ENCODE measurements at places on chromosomes 11 and 22. TPM values are rescaled to one million over a fixed set of nuclear protein-coding genes. Genes with fewer than 3 reads are reported as not detected.

Gene YPEL4
- total RNA-seq = 1.8 TPM

Gene TEX12
- 0.32 TPM for total RNA-seq

GRCh38 chr11:44608651-44608990, 43.2 kb downstream of the CD82 start:
- peaks cover 50% of the 10 kb centered on the region for H3K4me1 ChIP-seq
- no peaks in the 10 kb centered on the region for H3K27me3 ChIP-seq
- peaks cover 6% of the 10 kb centered on the region for H3K36me3 ChIP-seq
- H3K4me3 ChIP-seq = peak overlapping the region; percentile 71
- DNase-seq = no peak

DNA sequence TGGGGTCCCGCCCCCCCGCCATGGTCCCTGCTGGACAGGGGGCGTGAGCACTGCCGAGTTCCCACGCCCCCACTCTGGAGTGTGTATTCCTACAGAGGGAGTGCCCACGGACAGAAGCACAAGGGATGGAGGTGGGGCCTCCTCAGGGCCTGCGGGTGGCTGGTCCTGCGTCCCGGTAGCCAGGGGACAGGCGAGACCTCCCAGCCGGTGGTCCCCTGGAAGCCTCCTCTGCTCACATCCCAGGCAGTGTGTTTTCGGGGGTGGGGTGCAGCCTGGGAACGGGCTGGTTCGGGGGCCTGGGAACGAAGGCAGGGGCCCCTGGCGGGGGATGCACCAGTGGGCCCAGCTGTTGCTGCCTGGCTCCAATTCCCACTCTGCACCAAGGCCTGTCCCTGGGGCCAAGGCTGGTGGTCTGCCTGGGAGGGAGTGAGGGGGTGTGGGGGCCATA, 16.1 kb downstream of the GP1BB start:
- H3K4me3 ChIP-seq = no peak overlapping the region
- H3K36me3 ChIP-seq = no peaks in the 10 kb centered on the region
- no peak for DNase-seq
- H3K27ac ChIP-seq = no peak overlapping the region

- no peaks in the 10 kb centered on the region for H3K4me1 ChIP-seq
- no peak overlapping the region for H3K27ac ChIP-seq
- no peak overlapping the region for H3K4me3 ChIP-seq
- no peaks in the 10 kb centered on the region for H3K36me3 ChIP-seq
- no peaks in the 10 kb centered on the region for H3K27me3 ChIP-seq
- DNase-seq = no peak
These were observed 471.5 kb upstream of the API5 start for GRCh38 chr11:42840176-42840829.

DNA sequence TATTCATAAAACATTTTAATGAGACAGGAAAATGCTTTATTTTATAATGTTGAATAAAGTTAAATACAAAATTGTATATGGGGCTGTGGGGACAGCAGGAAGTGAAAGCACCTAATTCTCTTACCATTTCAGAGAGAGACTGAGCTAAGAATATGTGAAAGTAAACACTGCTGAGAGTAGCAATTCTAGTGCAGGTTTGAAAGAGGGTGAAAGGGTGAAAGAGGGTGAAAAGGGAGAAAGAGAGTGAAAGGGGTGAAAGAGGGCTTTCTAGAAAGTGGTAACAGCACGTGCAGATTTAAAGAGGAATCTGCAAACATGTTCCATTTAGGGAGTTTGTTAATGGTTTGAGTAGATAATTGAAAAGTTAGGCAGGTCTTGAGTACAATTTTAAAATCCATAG, 652.0 kb upstream of the CCDC90B start:
- no peaks in the 10 kb centered on the region for H3K27me3 ChIP-seq
- H3K27ac ChIP-seq = no peak overlapping the region
- DNase-seq = no peak
- H3K4me3 ChIP-seq = no peak overlapping the region
- no peaks in the 10 kb centered on the region for H3K36me3 ChIP-seq

DNA sequence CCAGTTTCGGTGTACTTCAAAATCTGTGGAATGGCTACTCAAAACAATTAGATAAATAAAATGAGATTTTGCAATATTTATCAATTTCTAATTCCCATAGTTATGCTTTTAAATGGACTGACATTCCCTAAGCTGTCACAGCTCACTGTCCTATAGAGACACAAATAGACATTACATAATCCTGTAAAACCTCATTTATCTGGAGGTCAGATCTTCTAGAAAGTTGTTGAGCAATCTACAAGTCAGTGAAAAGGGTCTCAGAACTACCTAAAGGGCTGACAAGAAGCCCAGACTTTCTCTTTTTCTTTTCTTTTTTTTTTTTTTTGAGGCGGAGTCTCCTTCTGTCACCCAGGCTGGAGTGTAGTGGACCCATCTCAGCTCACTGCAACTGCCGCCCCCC, 12.0 kb downstream of the ALG8 start:
- H3K4me1 ChIP-seq = peaks cover 10% of the 10 kb centered on the region
- no peak for DNase-seq
- no peaks in the 10 kb centered on the region for H3K27me3 ChIP-seq
- H3K4me3 ChIP-seq = no peak overlapping the region
- H3K36me3 ChIP-seq = no peaks in the 10 kb centered on the region

DNA sequence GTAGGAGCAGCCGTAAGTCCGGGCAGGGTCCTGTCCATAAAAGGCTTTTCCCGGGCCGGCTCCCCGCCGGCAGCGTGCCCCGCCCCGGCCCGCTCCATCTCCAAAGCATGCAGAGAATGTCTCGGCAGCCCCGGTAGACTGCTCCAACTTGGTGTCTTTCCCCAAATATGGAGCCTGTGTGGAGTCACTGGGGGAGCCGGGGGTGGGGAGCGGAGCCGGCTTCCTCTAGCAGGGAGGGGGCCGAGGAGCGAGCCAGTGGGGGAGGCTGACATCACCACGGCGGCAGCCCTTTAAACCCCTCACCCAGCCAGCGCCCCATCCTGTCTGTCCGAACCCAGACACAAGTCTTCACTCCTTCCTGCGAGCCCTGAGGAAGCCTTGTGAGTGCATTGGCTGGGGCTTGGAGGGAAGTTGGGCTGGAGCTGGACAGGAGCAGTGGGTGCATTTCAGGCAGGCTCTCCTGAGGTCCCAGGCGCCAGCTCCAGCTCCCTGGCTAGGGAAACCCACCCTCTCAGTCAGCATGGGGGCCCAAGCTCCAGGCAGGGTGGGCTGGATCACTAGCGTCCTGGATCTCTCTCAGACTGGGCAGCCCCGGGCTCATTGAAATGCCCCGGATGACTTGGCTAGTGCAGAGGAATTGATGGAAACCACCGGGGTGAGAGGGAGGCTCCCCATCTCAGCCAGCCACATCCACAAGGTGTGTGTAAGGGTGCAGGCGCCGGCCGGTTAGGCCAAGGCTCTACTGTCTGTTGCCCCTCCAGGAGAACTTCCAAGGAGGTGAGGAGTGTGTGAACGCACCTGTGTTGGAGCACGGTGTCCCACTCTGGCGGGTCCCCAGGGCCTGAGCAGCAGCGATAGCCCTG, at the start of gene TAGLN:
TAGLN (plus strand) TSS at position 318 of the 863 bp plus-strand sequence. CDS start 3,644 bp downstream, outside the sequence.
- no peaks in the 10 kb centered on the region for H3K36me3 ChIP-seq
- peak within 1 kb of the TSS; percentile 37 for H3K27ac ChIP-seq
- peak within 1 kb of the TSS; percentile 28 for H3K4me3 ChIP-seq
- H3K4me1 ChIP-seq = peaks cover 12% of the 10 kb centered on the region
- no peaks in the 10 kb centered on the region for H3K27me3 ChIP-seq

- H3K27me3 ChIP-seq = no peaks in the 10 kb centered on the region
- no peak overlapping the region for H3K4me3 ChIP-seq
- DNase-seq = no peak
These were observed 138.2 kb upstream of the MTMR2 start for GRCh38 chr11:96062134-96062533.

DNA sequence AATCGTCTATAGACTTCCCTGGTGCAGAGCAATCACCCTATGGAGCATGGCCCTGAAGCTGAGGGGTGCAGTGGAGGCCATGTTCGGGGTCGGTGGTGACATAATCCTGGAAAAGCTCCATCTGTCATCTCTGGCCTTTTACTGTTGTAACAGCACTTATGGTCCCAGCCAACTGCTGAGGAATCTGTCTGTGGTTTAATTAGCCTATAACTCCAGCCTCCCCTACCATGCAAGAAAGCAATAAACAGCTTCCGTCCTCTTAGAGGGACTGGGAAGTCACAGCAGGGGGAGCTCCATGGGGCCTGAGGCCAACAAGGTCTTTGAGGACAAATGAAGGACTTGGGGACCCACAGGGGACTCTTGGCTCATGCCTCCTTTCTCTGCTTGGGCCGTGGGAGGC, 159.1 kb upstream of the NECTIN1 start:
- peaks cover 62% of the 10 kb centered on the region for H3K27me3 ChIP-seq
- no peaks in the 10 kb centered on the region for H3K36me3 ChIP-seq
- no peak overlapping the region for H3K4me3 ChIP-seq
- DNase-seq = no peak

- DNase-seq = no peak
- H3K27me3 ChIP-seq = no peaks in the 10 kb centered on the region
- H3K36me3 ChIP-seq = no peaks in the 10 kb centered on the region
- H3K4me1 ChIP-seq = peaks cover 38% of the 10 kb centered on the region
- no peak overlapping the region for H3K27ac ChIP-seq
- no peak overlapping the region for H3K4me3 ChIP-seq
These were observed 11.3 kb downstream of the CUL5 start for GRCh38 chr11:108019870-108020540.

DNA sequence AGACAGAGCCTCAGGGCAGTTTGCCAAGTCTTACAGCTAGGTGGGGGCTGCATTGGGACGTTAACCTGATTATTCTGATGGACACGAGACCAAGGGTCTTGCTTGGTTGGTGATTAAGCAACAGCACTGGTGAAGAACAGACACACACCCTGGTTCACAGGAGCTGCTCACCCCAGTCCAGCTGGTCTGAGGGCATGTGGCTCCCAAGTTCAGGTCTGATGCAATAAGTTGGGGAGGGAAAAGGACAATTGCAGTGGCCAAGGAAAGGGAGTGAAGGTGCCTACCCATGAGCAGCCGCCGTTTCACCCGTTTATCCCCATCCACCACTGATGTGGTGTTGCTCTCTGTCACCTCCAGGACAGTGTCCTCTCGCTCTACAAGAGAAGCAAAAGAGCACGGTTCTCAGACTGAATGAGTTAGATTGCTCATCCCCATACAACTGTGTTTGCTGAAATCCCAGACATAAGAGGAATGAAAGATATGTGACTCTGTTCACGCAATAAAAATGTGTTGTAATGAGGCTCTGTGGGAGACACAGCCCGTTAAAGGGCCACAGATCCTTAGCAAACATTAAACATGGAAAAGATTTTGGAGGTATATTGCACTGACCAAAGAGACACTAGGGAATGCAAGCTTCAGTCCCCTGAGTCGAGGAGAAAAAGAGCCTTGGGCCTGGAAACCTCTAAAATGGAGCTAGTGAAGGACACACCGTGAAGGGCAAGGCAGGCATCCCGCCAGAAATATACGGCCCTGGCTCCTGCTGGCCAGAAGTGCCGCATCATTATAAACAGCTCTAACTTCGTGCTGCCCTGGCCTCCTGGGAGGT, 25.6 kb downstream of the SCUBE2 start:
- H3K4me3 ChIP-seq = no peak overlapping the region
- peaks cover 5% of the 10 kb centered on the region for H3K4me1 ChIP-seq
- peaks cover 2% of the 10 kb centered on the region for H3K36me3 ChIP-seq
- peaks cover 43% of the 10 kb centered on the region for H3K27me3 ChIP-seq
- no peak for DNase-seq

All from T-helper 17 cell (primary cell).